ENCODE measurements at places on chromosomes 13 and 19. TPM values are rescaled to one million over a fixed set of nuclear protein-coding genes. Genes with fewer than 3 reads are reported as not detected.

- no peak overlapping the region for H3K27ac ChIP-seq
- no peak overlapping the region for H3K4me3 ChIP-seq
- DNase-seq = no peak
- peaks cover 19% of the 10 kb centered on the region for H3K4me1 ChIP-seq
- H3K36me3 ChIP-seq = peaks cover 29% of the 10 kb centered on the region
- no peaks in the 10 kb centered on the region for H3K27me3 ChIP-seq
Observed at GRCh38 chr13:113555141-113555540, 29.4 kb upstream of the TFDP1 start.

DNA sequence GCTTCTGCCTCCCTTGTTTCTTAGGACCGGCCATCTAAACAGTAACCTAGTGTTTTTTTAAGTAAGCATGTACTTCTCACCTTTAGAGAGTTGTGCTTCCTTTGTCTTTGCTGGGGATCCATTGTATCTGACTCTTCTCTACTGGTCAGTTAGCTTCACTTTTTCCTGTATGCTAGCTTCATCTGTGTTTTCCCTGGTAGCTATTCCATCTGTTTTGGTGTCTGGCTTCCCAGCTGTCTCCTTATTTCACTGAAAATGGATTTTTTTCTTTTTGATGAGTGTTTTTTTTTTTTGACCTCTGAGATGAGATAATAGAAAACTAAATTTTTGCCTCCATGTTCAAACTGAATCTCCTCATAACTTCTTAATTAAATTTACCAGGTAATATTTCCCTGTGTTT, 637.0 kb upstream of the SLC10A2 start:
- no peak for DNase-seq
- H3K27me3 ChIP-seq = no peaks in the 10 kb centered on the region
- H3K4me1 ChIP-seq = no peaks in the 10 kb centered on the region
- H3K36me3 ChIP-seq = no peaks in the 10 kb centered on the region
- H3K27ac ChIP-seq = no peak overlapping the region

GRCh38 chr19:12783849-12784393, 7.4 kb upstream of the JUNB start:
- no peaks in the 10 kb centered on the region for H3K27me3 ChIP-seq
- peaks cover 50% of the 10 kb centered on the region for H3K4me1 ChIP-seq
- H3K27ac ChIP-seq = peak overlapping the region; percentile 91
- no peak for DNase-seq

DNA sequence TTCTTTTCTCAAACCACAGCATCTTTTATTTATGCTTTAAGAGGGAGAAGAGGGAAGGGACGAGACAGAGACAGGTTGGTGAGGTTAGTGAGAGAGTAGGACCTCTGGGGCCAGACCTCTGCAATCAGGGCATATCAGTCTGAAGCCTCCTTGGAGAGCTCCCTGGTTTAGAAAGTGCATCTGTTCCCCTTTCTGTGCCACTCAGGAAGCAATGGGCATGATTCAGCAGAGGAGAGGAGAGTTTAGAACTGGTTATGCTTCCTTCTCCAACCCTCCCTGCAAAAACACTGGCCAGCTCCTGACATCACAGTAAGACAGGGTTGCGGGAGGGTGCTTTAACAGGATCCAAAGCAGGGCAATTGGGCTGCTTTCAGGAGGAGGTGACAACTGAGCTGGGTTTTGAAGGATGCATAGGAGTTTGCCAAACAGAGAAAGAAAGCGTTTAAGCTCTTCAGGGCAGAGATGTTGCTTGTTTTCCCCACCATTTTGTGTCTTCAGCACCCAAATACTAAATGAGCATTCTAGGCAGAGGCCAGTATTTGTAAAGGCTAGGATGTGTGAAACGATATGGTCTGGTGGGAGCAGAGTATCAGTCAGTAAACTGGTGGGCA, 33.1 kb downstream of the CERS4 start:
- H3K4me1 ChIP-seq = peaks cover 51% of the 10 kb centered on the region
- no peak overlapping the region for H3K4me3 ChIP-seq
- no peak for DNase-seq
- H3K27ac ChIP-seq = peak overlapping the region; percentile 20

- H3K27me3 ChIP-seq = no peaks in the 10 kb centered on the region
- H3K27ac ChIP-seq = no peak overlapping the region
- no peak overlapping the region for H3K4me3 ChIP-seq
- peaks cover 5% of the 10 kb centered on the region for H3K36me3 ChIP-seq
Observed at GRCh38 chr13:40549500-40550094, 116.8 kb downstream of the FOXO1 start.

Gene PSG3
- not detected for total RNA-seq

Measured in activated B cell treated with CpG ODN at 0.5 μM for 24 hours (primary cell).